Cortex of kidney (tissue), 1 donor: ENCODE measurements at places on chromosomes 3 and 15.

- DNase-seq = no peak
Observed at GRCh38 chr15:57922776-57923175, 142.7 kb downstream of the ALDH1A2 start.

DNA sequence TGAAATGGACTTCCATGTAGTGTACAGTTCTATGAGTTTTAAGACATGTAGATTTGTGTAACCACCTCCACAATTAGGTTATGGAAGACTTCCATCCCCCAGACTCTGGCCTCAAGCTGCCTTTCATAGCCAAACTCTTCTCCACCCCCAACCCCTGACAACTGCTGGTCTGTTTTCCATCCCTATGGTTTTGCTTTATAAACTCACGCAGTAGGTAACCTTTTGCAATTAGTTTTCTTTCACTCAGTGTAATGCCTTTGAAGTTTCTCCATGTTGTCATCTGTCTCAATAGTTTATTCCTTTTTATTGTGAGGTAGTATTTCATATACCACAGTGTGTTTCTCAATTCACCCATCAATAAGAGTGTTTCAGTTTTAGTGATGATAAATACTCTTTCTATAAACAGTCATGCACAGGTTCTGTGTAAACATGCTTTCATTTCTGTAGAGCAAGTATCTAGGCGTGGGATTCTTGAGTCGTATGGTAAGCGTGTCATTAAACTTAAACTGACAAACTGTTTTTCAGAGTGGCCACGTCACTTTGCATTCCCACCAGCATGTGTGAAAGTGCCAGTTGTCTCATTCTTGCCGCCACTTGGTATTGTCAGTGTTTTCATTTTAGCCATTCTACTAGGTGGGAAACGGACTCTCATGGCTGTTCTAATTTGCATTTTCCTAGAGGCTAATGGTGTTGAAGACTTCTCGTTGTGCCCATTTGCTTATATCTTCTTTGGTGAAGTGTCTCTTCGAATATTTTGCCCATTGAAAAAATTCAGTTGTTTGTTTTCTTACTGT, 47.3 kb upstream of the ALDH1A3 start:
- DNase-seq = no peak

GRCh38 chr3:16072420-16073110, 101.9 kb upstream of the GALNT15 start:
- no peak for DNase-seq

GRCh38 chr15:100891307-100892012, 11.8 kb downstream of the ALDH1A3 start:
- DNase-seq = no peak

DNA sequence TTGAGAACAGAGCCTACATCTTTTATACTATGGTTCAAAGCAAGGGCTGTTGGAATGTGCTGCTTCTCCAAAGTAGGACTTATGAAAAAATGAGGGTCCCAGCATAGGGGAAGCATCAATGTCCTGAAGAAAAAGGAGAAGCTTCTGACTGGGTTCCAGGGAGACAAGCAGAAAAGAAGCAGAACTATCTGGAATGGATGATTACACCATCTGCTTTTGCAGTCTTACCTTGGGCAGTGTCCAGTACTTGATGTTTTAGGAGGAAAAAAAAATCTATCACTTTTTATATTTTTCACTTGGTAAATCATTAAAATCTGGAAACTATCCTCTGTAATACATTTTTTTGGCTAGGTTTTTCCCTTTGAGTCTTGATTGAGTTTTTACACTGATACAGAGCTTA, 57.9 kb upstream of the DPH6 start:
- no peak for DNase-seq

- no peak for DNase-seq
Observed at GRCh38 chr15:47685141-47685870, 32.0 kb upstream of the SEMA6D start.

DNA sequence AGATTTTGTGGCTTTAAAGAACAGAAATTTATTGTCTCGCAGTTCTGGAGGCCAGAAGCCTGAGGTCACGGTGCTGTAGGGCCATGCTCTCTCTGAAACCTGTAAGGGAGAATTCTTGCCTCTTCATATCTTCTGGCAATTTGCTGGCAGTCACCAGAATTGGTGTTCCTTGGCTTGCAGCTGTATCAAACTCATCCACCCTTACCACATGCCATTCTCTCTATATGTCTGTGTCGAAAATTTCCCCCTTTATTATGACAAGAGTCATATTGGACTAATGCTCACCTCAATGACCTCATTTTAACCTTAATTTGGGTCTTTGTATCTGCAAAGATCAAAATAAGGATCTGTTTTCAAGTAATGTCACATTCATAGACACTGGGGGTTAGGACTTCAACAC, 266.7 kb downstream of the IL20RB start:
- DNase-seq = no peak

DNA sequence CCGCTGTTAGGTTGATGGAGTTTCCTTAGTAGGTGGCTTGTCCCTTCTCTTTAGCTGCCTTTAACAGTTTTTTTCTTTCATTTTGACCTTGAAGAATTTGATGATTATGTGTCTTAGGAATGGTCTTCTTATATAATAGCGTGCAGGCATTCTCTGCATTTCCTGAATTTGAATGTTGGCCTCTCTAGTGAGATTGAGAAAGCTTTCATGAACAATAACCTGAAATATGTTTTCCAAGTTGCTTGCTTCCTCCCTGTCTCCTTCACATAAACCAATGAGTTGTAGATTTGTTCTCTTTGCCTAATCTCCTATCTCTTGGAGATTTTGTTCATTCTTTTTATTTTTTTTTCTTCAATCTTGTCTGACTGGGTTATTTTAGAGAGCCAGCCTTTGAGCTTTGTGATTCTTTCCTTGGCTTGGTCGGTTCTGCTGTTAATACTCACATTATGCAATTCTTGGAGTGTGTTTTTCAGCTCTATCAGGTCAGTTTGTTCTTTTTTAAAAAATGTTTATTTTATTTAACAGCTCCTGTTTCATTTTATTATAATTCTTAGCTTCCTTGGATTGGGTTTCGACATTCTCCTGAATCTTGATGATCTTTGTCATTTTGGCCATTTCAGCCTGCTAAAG, 627.9 kb downstream of the SI start:
- DNase-seq = no peak

DNA sequence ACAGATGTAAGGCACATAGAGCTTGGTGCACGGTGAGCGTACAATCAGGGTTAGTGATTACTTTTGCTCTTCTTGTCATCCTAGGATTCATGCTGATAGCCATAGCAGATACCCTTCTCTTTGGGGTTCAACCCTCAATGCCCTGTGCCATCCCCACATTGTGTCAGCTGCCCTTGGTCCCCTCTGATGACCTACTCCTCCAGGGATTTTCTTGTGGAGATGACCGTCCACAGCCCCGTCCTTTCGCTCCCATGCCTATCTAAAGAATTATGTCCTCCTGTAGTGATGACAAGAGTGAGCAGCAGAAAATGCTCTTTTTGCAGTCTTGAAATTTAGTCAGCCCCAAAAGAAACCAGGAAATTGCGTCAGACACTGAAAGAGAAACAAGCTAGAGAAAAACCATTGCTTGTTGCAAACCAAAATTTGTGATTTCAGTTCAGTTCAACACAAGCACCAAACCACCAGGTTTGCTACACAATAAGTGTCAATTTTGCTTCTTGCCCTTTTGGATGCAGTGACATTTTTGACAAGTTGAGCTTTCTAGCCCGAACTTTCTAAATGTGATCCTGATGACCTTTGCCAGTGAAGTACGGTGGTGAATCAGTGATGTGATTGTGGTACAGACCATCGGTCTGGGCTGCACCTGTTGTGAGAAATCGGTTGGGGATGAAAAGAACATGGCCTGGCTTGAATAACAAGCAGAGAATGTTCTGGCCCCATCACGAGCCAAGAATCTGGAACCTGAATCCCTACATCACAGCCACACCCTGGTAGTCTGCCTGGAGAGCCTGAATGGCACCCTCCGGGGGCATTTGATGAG, 41.3 kb downstream of the CMTM7 start:
- DNase-seq = no peak

GRCh38 chr3:172877011-172877410, 126.5 kb downstream of the ECT2 start:
- DNase-seq = no peak

DNA sequence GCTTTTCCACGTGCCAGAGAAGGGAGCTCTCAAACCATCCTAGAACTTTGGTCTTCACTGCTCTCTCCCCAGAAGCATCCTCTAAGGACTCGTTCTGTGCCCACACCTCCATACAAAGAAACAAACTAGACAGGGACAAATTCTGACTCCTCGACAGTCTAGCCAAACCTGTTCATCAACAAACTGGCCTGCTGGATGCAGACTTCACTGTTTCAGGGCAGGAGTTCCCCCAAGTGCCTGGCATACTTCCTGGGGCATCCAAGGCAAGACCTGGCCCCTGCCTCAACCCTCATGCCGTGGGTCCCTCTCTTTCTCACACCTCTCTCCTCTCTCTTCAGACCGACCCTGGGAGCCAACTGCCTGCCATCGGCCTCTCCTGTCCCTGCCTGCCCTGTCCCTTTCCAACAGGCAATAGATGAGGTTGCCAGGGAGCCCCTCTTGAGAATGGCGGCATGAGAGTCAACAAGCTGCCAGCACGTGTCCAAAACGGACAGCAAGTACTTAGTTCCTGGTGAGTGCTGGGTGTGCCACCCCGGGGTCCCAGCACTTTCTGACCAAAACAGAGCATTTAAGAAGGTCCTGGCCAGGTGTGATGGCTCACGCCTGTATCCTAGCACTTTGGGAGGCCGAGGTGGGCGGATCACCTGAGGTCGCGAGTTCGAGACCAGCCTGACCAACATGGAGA, 79.1 kb upstream of the HES1 start:
- no peak for DNase-seq

GRCh38 chr3:55903680-55904079, 416.6 kb upstream of the WNT5A start:
- DNase-seq = no peak

- DNase-seq = no peak
Observed at GRCh38 chr3:159843840-159844730, 144.6 kb upstream of the IL12A start.

DNA sequence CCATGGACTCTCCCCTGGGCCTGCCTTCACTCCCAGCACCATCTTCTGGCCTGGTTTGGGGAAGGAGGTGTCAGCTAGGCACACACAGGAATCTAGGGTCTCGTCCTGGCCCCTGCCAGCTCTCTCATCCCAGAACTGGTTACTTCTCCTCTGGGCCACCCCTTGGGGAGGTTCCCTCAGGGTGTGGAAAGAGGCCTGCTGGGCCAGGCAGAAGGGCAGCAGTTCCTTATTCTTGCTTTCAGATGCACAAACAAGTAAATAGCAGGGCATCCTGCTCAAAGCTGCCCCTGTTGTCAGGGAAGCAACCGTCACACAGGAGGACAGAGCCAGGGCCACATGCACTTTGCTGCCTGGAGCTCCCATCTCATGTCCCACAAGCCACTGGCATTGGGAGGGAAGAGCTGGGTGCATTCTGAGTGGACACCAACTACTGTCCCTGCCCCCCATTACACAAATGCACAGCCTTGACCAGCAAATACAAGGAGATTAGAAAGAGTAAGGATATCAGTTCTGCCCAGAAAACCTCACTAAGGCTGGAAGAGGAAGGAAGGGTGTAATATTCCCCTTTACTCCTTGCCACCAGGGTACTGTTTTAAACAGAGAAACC, 108.8 kb upstream of the HACD2 start:
- DNase-seq = no peak

- no peak for DNase-seq
Observed at GRCh38 chr3:89239774-89240173, 132.4 kb downstream of the EPHA3 start.

DNA sequence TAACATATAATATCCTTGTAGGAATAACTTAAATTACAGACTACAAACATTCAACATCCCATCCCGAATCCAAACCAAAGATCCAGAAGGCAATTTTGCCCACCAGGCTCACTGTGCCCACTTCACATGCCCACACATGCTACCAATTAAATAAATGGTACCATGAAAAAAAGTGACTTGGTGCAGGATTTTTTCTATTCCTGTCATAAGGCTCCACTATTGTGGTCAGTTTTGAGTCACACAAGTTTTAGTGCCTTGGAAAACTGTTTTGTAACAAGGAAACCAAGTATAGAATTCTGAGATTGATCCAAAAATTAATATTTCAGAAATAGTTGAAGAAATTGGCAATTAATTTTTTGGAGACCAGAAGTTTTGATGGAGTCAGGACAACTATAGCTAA, 470.1 kb upstream of the THBS1 start:
- no peak for DNase-seq

DNA sequence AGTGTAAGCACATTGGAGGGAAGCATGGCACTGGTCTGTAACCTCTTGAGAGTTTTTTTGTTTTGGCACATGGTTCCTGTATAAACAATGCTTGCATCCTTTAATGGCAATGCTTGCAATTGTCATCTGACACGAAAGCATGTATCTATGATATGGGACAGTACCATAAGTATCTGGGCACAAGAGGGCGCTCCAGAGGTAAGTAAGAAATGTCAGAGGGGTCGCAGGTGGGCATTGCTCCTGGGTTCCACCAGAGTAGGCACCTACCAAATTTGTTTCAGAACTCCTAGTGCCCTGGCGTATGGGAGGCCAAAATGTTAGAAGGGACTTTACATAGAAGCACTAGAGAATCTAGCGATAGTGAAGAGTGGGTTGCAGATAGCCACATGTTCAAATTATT, 58.7 kb upstream of the BCHE start:
- DNase-seq = no peak

- no peak for DNase-seq
Observed at GRCh38 chr3:34724916-34725499, 914.3 kb upstream of the ARPP21 start.

GRCh38 chr3:187293516-187294430, 2.2 kb upstream of the MASP1 start:
- no peak for DNase-seq

DNA sequence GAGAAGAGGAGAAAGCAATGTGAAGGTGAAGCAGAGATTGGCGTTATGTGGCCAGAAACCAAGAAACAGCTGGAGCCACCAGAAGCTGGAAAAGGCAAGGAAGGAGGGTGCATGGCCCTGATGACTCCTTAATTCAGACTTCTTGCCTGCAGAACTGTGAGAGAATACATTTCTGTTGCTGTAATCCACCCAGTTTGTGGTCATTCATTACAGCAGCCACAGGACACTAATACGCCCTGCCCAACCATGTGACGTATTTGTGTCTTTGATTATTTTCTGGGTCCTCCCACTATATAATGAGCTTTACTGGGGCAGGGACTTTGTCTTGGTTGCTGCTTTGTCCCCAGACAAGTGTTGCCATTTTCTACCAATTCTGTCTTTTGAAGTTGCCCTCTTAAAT, 64.5 kb upstream of the MITF start:
- DNase-seq = no peak

DNA sequence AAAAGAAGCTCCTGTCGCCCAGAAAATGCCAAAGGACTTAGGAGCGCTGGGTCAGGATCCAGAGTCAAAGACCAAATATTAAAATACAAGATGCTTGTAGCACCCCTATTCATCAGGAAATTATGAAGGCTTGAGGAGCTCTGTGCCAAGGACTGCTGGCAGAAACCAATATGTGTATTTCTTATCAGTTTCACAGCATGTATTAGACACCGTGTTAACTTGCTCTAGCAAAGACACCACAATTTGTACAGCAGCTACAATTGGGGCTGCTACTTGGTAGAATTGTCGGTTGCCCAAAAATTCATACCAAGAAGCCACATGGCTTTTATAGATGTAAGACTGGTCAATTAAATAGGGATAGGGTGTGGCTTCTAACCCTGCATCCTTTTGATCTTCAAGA, 128.8 kb downstream of the CD47 start:
- DNase-seq = no peak
